ENCODE measurements at places on chromosomes 3 and 15. TPM values are rescaled to one million over a fixed set of nuclear protein-coding genes. Genes with fewer than 3 reads are reported as not detected.

WDR76 gene
- total RNA-seq = 2.8 TPM

KLHL25 gene
- 14.4 TPM for total RNA-seq

PP2D1 gene
- total RNA-seq = not detected

DZIP1L gene
- 40.2 TPM for total RNA-seq

DNA sequence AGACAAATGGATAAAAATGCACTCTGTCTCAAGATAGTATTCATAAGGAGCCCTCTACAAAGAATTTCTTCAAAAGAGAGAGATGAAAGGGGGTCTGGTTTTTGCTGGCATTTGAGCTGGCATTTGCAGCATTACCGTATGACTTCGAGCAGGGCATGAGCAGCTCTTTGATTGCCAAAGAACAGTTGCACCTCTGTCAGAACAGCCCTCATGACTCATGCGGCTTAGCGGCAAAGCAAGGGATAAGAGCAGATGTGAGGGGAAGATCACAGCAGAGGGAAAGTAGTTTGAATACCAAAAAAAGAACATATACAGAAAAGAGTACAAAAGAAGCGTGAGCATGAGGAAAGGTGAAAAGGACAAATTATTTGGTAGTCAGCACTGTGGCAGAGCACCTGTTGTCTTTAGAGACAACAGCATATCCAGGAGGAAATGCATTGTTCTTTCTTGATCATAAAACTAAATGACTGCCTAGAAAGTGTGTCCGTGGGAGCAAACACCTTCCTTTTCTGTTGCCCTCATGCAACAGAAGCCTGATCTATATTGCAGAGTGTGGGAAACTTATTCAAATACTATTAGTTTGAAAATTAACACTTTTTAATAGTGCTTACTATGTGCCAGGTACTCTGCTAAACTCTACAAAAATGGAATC, 80.5 kb upstream of the SLC24A5 start:
- no peak for DNase-seq
- no peak overlapping the region for H3K4me3 ChIP-seq
- no peaks in the 10 kb centered on the region for H3K36me3 ChIP-seq
- H3K27me3 ChIP-seq = no peaks in the 10 kb centered on the region

DNA sequence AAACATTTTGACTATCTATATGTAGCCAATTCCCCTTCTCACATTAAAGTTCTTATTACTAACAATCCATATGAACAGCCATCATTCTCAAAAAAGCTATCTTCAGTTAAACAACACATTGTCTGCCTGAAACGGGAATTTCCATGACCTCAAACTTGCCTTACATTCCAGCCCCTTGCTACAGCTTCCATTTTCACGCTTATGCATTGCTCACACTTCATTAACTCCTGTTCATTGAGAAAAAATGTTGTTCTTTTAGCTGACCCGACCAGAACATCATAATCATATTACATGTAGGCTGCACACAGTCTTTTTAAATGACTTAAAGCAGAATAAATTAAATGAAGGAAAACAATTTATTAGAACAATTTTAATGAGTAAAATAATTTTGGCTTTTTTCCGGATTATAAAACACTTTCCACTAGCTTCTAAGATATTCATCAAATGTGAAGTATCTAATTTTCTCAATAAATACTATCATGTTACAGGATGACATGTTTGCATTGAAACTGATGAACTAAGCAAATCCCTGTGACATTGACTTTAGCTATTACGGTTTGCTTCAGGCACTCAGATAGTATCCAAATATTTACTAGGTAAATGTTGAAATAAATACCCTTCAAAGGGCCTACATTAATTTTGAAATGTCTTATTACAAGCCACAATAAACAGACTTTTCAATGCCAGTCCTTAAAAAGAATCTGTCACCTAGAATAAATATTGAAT, 49.9 kb downstream of the P3H2 start:
- no peaks in the 10 kb centered on the region for H3K36me3 ChIP-seq
- no peaks in the 10 kb centered on the region for H3K4me1 ChIP-seq
- no peak overlapping the region for H3K4me3 ChIP-seq
- DNase-seq = no peak
- H3K27ac ChIP-seq = no peak overlapping the region
- no peaks in the 10 kb centered on the region for H3K27me3 ChIP-seq

- H3K27me3 ChIP-seq = no peaks in the 10 kb centered on the region
- H3K36me3 ChIP-seq = no peaks in the 10 kb centered on the region
- DNase-seq = no peak
- no peak overlapping the region for H3K4me3 ChIP-seq
- H3K4me1 ChIP-seq = no peaks in the 10 kb centered on the region
These were observed 78.0 kb downstream of the SUCLG2 start for GRCh38 chr3:67576441-67576840.

DNA sequence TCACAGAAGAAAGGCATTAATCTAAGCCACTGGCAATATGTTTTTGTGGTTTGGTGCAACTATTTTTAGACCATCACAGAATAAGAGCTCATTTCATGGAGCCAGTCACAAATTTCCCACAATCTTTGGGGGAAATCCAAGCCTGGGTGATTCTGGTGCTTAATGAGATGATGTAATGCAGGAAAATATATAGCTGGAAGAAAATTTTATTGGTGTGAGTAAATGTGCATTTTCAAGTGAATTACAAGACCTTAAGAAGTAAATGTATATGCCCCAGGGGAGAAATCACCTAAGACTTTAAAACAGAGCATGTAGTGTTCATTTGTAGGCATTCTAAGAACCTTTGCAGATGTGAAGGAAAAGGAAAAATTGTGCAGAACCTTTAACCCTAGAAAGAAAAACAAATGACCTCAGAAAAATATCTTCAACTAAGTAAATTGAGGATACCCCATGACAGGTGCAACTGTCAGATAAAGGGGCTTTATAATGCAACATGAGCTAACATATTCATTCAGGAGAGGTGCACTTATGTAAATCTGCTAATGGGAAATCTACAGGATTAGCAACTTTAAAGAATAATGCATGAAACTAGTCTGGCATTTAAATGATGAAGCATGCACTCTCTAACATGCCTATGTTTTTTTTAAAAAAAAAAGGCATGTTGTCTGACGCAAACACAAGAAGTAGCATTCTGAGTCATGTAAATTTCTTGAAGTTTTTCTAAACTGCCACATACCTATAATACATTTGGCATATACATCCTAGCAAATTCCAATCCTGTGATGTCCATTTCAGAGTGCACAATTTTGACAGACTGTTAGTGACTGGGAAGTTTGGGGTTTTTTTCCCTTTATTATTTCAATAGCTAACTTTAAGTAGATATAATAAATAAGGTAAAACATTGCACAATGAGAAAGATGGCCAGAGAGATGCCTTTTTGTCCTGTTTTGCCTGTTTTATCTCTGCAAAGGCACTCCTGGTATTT, 105.1 kb downstream of the MEX3B start:
- no peak overlapping the region for H3K27ac ChIP-seq
- H3K27me3 ChIP-seq = no peaks in the 10 kb centered on the region
- no peaks in the 10 kb centered on the region for H3K36me3 ChIP-seq
- no peak for DNase-seq

GRCh38 chr3:12287727-12288181, 1.1 kb upstream of the PPARG start:
- H3K4me1 ChIP-seq = no peaks in the 10 kb centered on the region
- no peaks in the 10 kb centered on the region for H3K36me3 ChIP-seq
- peak overlapping the region; percentile 73 for H3K27ac ChIP-seq
- no peak for DNase-seq

DNA sequence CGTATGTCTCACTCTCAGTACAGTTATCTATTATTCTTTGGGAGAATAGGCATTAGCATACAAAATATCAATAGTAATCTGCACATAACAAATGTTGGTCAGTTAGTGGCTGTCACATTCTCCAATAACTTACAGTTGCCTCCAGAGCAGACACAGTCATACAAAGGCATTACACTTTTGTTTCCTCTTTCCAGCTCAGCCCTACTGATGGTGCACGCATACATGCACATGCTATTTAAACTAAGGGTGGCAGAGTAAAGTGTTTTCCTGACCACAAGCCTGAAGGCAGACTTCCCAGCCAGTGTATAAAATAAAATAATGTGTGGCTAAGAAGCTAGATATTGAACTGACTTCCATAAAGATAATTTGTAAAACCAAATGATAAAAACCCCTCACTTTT, 47.6 kb downstream of the PHLDB2 start:
- H3K36me3 ChIP-seq = no peaks in the 10 kb centered on the region
- H3K4me3 ChIP-seq = no peak overlapping the region
- no peaks in the 10 kb centered on the region for H3K27me3 ChIP-seq
- DNase-seq = no peak
- peaks cover 10% of the 10 kb centered on the region for H3K4me1 ChIP-seq

DNA sequence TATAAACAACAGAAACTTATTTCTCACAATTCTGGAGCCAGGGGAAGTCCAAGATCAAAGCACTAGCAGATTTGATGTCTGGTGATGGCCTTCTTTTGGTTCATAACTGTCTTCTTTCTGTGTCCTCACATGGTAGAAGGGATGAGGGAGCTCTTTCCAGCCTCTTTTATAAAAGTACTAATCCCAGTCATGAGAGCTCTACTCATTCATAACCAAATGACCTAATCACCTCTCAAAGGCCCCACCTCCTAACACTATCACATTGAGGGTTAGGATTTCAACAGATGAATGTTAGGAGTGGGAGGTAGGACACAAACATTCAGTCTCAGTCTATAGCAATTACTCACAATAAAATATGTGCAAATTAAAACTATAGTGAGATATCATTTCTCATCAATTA, 50.1 kb upstream of the UBE2E2 start:
- no peaks in the 10 kb centered on the region for H3K27me3 ChIP-seq
- H3K27ac ChIP-seq = no peak overlapping the region

DNA sequence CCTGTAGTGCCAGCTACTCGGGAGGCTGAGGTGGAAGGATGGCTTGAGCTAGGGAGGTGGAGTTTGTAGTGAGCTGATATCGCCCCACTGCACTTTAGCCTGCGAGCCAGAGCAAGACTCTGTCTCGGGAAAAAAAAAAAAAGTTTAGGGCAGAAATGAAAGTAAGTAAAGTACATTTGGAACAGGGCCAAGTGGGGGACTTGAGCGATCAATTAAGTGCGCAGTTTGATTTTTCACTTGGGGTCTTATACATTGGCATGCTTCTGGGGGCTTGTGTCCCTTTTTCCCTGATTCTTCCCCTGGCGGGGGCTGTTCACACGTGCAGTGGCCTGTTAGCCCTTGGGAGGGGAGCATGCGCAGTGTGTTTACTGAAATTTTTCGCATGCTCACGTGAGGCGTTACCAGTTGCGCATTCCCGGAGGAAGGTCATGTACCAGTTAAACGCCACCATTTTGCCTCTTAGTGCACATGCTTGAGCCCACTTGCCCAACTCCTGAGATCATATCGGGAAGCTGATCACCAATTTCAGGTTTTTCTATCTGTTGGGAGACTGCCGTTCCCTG, 42.0 kb downstream of the GALNT15 start:
- no peak overlapping the region for H3K4me3 ChIP-seq
- no peak for DNase-seq
- H3K4me1 ChIP-seq = no peaks in the 10 kb centered on the region
- peaks cover 71% of the 10 kb centered on the region for H3K36me3 ChIP-seq
- no peaks in the 10 kb centered on the region for H3K27me3 ChIP-seq

DNA sequence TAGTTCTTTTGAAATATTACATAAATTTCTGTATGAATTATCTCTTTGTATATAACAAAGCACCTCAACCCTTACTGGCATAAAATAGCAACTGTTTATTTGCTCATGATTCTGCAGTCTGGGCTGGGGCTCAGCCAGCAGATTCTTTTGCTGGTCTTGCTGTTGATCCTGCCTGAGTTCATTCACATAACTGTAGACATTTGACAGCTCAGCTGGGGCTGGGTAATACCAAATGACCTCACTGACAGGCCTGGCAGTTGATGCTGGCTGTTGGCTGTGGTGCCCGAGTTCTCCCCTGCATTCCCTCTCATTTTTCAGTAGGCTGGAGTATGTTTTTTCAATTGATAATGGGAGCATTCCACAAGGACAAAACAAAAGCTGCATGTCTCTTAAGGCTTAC, 449.9 kb upstream of the GOLIM4 start:
- H3K4me1 ChIP-seq = no peaks in the 10 kb centered on the region
- no peak overlapping the region for H3K27ac ChIP-seq
- no peak for DNase-seq
- H3K27me3 ChIP-seq = no peaks in the 10 kb centered on the region
- no peaks in the 10 kb centered on the region for H3K36me3 ChIP-seq

DNA sequence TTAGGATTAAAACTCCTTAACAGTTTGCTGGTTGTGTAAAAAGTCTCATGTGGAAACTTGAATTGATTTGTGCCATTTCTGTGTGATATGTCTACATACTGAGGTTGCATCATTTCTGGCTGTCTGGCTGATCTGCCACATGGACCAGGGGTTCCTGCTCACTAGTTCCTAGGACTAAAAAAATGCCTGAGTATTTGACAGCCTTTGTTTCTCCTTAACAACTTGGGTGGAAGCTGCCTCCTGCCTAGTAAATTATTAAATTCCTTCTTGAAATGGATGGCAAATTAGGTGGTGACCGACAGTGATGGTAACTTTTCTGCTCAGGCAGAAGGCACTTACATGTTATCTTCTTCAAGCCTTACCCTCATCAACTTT, 226.9 kb upstream of the MRPL3 start:
- H3K27ac ChIP-seq = no peak overlapping the region
- no peaks in the 10 kb centered on the region for H3K4me1 ChIP-seq
- no peak overlapping the region for H3K4me3 ChIP-seq
- DNase-seq = no peak

GRCh38 chr3:152011812-152012735, 138.6 kb downstream of the SUCNR1 start:
- no peak overlapping the region for H3K27ac ChIP-seq
- no peak overlapping the region for H3K4me3 ChIP-seq
- no peak for DNase-seq
- H3K36me3 ChIP-seq = no peaks in the 10 kb centered on the region
- H3K4me1 ChIP-seq = peaks cover 11% of the 10 kb centered on the region

GRCh38 chr3:108131475-108132134, 40.8 kb upstream of the CD47 start:
- H3K36me3 ChIP-seq = no peaks in the 10 kb centered on the region
- DNase-seq = no peak
- H3K27me3 ChIP-seq = no peaks in the 10 kb centered on the region
- no peak overlapping the region for H3K27ac ChIP-seq
- H3K4me1 ChIP-seq = no peaks in the 10 kb centered on the region

DNA sequence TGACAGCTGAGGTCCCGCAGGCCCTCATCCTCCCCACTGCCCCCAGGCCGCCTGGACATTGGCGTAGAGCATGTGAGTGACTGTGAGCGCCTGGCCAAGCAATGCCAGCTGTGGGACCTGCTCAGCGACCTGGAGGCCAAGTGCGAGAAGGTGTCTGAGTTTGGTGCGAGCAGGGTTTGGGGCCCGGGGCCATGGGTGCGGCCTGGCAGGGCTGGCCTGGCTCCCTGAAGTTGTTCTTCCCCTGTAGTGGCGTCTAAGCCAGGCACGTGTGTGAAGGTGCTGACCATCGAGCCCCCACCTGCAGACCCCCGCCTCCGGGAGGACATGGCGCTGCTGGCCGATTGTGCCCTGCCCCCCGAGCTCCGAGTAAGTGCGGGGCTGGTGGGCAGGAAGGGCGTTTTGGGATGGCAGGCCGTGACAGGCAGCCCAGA, 4.2 kb downstream of the ABTB1 start:
- H3K4me1 ChIP-seq = no peaks in the 10 kb centered on the region
- no peak overlapping the region for H3K27ac ChIP-seq
- no peaks in the 10 kb centered on the region for H3K27me3 ChIP-seq
- no peak overlapping the region for H3K4me3 ChIP-seq
- no peaks in the 10 kb centered on the region for H3K36me3 ChIP-seq

GRCh38 chr3:135352213-135352612, 557.2 kb downstream of the EPHB1 start:
- no peaks in the 10 kb centered on the region for H3K27me3 ChIP-seq
- H3K4me3 ChIP-seq = no peak overlapping the region
- H3K4me1 ChIP-seq = no peaks in the 10 kb centered on the region
- no peaks in the 10 kb centered on the region for H3K36me3 ChIP-seq
- no peak for DNase-seq
